DMS79 treated with DMSO at 0.1 percent for 48 hours (cell line): ENCODE measurements at places on chromosomes 16 and 17.

- DNase-seq: no peak
Measured at GRCh38 chr17:79612468-79613194, 1.8 kb upstream of the RBFOX3 start.

GRCh38 chr17:45792995-45793755, 9.1 kb downstream of the CRHR1 start:
- DNase-seq: no peak

GRCh38 chr17:48393283-48393682, 36.7 kb downstream of the SKAP1 start:
- no peak for DNase-seq

- DNase-seq: no peak
Measured at GRCh38 chr17:82229698-82230608, 1.1 kb downstream of the SLC16A3 start.

DNA sequence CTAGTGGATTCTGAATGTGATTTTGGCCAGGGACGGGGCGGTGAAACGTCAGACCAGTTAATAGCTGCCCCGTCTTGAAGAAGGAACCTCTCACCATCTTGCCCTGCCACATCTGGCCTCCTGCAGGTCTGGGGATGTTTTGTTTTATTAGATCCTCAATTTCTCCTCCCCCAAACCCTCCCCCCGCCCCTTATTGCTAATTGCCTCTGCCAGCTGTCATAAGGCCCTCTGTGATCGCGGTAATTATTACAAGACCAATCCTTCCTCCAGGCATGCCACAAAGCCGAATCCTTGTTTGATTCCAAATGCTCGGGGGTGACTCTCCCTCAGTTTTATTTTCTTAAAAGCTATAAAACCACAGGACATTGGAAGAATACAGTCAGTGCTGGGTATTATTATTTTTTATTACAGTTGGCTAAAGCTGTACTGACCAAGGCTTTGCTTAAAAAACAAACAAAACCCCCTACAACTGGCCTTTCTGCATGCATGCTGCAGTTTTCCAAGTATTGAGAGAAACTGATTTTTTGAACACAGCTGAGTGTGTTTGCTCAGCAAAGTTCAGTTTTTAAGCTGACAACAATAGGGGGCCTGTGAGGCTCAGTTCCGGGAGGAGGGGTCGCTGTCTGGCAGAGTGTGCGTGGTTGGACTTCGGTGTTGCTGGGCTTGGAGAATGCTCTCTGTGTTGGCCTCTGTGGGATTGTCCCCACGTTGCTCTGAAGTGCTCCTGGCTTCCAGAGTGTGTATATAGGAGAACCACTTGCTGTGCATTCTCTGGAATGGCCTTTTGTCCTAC, 1.7 kb downstream of the KSR1 start:
- peak; percentile 14 for DNase-seq

GRCh38 chr17:12549499-12550041, 116.1 kb upstream of the MYOCD start:
- DNase-seq: no peak

DNA sequence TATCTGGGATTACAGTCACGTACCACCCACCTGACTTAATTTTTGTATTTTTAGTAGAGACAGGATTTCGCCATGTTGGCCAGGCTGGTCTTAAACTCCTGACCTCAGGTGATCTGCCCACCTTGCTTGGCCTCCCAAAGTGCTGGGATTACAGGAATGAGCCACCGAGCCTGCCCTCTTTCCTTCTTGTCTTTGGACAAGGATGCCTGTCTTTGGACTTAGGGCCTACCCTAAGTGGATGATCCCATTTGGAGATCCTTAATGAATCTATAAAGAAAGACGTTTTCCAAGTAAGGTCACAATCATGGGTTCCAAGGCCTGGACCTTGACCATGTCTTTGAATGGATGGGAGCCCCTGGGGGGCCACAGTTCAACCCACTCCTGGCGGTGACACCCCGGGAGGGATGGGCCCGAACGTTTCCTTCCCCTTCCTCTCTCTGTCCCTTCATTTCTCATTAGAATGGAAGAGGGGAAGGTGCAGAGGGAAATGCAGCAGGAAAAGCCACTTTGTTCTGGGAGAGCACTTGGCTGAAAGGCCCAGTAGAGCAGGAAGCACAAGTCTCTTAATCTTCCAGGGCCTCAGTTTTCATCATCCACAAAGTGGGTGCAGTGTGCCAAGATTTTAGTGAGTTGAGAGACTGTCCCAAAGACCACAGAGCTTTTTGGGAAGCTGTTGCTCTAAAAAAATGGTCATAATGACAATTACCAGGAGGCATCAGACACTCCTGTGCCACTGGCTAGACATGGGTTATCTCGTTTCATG, 353.3 kb downstream of the SEC14L1 start:
- DNase-seq: no peak

- no peak for DNase-seq
Measured at GRCh38 chr17:82100502-82101298, 2.7 kb upstream of the FASN start.

GRCh38 chr16:30548416-30549253, 9.5 kb downstream of the ZNF764 start:
- DNase-seq: no peak

GRCh38 chr16:10561001-10561400, 19.4 kb downstream of the EMP2 start:
- DNase-seq: no peak

- DNase-seq: no peak
Measured at GRCh38 chr16:3656491-3657468, 2.3 kb downstream of the DNASE1 start.

GRCh38 chr16:84925092-84925772, 86.1 kb downstream of the ZDHHC7 start:
- DNase-seq: no peak

- peak; percentile 21 for DNase-seq
Measured at GRCh38 chr17:41528959-41529353, 848 bp upstream of the KRT19 start.

- no peak for DNase-seq
Measured at GRCh38 chr17:80283116-80283852, 22.6 kb downstream of the RNF213 start.

DNA sequence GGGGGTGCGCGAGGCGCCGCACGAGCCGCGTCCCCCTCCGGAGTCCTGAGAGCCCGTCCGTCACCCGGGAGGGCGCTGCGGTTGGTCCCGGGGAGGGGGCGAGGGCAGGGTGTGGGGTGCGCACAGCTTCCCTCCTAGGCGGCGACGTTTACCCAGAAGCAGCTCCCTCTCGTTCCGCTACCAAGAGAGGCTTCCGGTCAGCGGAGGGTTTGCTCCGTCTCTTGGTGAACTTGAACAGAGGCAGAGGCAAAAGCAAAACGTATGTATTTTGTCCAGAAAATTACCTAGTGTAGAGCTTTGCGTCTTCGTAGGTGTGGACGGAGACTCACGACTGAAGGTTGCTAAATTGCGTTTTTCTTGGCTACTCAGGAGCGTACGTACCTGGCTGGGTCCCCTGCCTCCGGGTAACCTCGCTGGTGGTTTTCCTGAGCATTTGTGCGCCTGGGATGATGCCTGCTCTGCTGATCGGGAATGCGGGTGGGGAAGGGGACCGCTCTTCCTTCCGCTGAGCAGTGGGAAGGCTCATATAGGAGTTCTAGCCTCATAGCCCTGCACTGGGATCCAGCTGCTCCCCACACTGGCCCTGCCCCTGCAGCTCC, 833 bp downstream of the WSCD1 start:
- peak; percentile 17 for DNase-seq

DNA sequence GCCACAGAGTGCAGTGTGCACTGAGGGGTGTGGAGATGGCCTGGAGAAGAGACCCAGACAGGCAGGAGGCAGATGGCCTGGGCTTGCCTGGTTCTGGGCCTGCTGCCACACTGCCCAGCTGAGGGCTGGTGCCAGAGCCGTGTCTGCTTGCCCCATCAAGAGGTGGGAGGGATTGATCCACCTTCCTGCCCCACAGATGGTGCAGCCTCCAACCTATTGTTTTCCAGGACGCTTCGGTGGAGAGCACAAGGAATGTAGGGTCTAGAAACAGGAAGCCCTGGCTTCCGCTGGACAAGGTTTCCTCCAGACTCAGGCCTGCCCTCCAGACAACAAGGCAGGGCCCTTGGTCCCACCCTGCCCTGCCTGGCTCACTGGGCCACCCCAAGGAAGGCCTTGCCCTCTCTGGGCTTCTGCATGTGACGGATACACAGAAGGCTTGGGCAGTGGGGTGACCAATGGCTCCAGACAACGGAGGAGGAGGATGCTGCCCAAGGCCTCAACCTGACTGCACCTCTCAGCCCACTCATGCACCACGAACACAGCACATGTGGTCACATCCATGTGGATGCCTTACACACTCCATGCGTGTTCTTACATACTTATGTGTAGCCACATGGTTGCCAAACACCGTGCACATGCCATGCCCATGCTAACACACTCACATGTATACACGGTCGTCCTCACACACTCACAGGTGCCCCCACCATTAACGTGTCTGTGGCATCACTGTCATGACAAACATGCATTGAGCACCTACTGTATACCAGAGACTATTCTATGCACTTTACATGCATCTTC, 6.5 kb upstream of the CDH5 start:
- peak; percentile 20 for DNase-seq

DNA sequence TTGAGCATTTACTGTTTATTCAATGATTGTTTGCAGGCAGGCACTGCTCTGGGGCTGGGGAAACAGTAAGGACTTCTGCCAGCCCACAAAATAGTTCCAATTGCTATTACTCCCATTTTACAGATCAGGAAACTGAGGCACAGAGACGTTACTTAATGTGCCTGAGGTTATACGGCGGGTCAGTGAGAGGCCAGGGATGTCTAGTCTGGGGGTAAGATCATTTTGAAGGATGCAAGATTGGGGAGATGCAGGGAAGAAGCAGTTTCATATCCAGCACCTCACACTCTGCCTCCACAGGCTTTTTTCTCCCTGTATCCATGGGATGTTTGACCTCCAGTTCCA, 46.5 kb downstream of the ABAT start:
- no peak for DNase-seq

GRCh38 chr17:78276098-78276887, 44.9 kb downstream of the TMEM235 start:
- DNase-seq: no peak

DNA sequence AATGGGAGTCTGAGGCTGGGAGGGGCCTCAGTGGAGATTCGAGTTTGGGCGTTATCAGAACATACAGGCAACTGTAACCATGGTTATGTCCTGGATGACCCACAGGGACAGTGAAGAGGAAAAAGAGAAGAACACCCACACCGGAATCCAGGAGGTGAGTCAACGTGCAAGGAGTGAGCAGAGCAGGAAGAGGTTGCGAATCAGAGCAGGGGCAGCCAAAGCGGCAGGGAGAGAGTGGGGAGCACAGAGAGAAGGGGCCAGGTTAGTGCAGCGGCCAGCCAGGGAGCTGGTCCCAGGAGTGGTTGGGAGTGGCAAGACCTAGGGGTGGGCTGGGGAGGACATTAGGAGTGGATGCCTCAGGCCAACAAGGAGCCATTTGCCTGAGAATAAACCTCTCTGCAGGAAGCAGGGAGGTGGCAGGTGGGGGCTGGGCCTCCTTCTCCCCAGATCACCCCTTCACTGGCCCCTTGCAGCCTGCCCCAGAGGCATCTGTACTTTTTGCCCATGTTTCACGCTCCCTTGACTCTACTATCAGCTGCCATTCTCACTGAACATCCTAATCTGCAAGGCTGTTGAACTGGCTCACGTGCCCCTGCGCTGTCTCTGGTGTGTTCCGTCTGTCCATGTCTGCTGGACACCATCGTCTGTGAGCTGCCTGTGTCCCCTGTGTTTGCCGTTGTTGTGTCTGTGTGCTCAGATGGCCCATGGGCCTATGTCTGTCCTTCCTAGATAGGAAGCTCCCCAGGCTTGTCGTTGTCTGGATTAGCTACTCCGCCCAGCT, 5.1 kb downstream of the KRT13 start:
- no peak for DNase-seq

DNA sequence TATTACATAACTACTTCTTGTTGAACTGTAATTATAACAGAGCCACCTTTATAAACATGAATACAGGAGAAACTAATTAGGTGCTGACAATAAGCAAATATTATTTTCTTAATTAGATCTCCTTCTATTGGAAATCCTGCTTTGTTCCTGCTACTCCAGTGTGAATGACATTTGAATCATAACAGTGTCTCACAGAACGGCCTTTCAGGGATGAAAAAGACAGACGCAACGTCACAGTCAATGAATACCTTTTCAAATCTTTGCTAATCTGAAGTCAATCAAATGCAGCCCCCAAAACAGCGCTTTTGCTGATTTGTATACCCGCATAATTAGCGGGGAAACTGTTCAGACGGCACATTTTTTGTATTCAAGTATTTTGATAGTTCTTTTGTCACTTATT, 240.4 kb upstream of the CDH8 start:
- DNase-seq: no peak

- no peak for DNase-seq
Measured at GRCh38 chr16:16774389-16774788, 395.4 kb downstream of the NPIPA7 start.

GRCh38 chr16:84761448-84762368, 58.1 kb upstream of the CRISPLD2 start:
- no peak for DNase-seq

DNA sequence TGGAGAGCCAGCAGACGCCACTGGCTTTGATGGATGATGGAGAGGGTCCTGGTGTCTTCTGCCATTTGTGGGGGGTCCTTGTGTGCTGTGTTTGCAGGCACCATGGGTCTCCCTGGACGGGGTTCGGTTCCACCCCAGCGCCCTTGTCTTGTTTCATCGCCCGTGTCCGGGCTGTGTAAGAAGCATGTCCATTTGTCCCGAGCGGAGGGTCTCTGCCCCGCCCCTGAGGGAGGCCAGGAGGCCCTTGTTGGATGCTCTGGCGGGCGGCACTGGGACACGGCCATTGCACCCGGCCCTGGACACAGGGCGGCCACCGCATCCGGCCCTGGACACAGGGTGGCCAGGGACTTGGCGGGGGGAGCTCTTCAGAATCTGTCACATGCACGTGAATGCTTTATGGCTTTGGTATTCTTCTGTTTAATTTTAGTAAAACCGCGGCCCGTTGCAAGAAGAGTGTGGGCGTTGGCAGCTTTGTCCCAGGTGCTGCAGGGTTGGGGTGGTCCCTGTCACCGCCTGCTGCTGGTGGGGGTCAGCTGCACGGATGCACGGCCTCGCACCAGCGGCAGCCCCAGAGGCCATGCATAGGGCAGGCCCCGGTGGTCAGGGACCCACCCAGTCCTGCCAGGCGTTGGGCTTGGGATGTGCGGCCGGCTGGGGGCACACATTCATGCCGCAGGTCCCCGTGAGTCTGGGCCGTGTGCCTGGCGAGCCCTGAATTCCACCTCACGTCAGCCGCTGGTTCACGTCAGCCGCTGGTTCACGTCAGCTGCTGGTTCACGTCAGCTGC, 21.0 kb upstream of the ZNF750 start:
- DNase-seq: no peak

GRCh38 chr16:5328546-5328945, 231.0 kb upstream of the EEF2KMT start:
- DNase-seq: no peak

GRCh38 chr17:44086364-44087311, 16.1 kb downstream of the G6PC3 start:
- DNase-seq: no peak

- no peak for DNase-seq
Measured at GRCh38 chr16:77403732-77404131, 31.1 kb downstream of the ADAMTS18 start.

GRCh38 chr17:20914658-20915057, 128.2 kb downstream of the USP22 start:
- no peak for DNase-seq

- no peak for DNase-seq
Measured at GRCh38 chr17:57701124-57701523, 44.0 kb downstream of the CCDC182 start.

- DNase-seq: no peak
Measured at GRCh38 chr17:73788111-73788510, 143.9 kb upstream of the SDK2 start.

- peak; percentile 58 for DNase-seq
Measured at GRCh38 chr16:10688726-10689125, 6.0 kb downstream of the TEKT5 start.
